Stimulated activated CD4-positive, alpha-beta T cell treated with anti-CD3 and anti-CD28 coated beads, Interleukin-15, amount 100 ng/mL, for 1 hour (primary cell): ENCODE measurements at places on chromosomes 1 and 21.

GRCh38 chr1:51897699-51898031, 19.1 kb upstream of the NRDC start:
- no peak for DNase-seq

DNA sequence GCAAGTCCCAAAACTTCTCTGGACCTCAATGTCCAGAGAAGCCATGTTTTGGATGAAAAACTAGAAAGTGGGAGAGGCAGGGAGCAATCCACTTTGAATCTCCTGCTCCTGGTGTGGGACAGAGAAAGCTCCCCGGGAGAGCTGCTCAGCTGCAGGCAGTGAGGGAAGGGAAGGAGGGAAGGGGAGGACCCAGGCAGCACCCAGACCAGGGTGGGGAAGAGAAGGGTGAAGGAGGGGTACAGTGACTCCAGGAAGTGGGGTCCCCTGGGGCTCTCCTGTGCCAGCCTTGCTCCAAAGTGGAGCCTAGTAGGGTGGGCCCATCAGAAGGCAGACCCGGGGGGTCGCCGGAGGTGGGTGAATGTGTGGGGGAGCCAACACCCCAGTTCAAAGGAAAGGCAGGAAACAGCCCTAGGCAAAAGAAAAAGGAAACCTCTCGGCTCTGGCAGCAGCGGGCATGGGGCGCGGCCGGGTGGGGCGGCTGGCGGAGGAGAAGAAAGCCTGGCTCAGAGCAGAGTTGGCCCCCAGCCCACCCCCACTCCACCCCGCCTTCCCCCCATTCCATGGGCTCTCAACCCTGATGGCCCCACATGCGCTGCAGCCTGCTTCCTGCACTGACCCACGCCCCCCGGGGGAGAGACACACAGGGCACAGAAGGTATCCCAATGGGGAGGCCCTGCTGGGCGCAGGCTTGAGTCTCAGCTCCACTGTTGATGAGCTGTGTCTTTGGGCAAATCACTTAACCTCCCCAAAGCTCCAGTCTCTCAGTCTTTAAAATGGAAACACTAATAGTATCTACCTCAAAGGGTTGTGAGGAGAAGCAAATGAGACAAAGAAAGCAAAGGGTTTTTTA, 5.7 kb downstream of the LGR6 start:
- DNase-seq: no peak

DNA sequence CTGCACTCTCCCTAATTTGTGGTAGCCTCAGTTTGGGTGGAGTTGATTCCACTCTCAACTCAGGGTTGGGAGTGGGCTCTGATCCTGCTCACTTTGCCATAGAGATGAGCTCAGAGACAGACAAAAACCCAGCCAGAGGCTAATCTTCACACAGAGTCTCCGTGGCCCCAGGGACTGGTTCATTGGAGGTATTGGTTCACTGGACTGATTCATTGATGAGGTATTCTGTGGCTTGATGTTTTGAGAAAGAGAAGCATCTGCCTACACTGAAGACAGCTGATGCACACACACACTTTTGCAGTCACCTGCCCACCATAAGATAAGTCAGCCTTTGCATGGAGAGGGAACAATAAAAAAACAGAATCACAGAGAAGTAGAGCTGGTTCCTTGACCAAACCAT, 183.8 kb downstream of the AJAP1 start:
- DNase-seq: no peak

DNA sequence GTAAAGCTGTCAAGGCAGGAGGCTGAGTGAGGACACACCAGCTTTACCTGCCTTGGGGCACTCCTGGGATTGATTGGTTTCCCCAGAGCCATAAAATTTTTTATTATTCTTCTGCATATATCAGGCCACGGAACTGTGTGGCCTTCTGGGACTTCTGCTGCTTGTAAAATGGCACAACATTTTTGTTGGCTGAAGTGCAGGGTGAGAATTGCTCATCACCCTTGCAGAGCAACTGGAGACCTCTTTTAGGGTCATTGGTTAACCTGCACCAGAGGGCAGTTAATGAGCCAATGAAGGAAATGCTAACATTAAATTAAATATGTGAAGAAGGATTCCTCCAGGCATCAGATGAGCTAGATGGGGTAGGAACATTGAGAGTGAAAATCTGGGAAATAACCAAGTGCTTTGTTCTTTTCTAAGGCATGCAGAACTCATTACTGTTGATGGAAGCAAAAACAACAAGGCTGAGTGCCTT, 87.7 kb downstream of the LTN1 start:
- DNase-seq: no peak

DNA sequence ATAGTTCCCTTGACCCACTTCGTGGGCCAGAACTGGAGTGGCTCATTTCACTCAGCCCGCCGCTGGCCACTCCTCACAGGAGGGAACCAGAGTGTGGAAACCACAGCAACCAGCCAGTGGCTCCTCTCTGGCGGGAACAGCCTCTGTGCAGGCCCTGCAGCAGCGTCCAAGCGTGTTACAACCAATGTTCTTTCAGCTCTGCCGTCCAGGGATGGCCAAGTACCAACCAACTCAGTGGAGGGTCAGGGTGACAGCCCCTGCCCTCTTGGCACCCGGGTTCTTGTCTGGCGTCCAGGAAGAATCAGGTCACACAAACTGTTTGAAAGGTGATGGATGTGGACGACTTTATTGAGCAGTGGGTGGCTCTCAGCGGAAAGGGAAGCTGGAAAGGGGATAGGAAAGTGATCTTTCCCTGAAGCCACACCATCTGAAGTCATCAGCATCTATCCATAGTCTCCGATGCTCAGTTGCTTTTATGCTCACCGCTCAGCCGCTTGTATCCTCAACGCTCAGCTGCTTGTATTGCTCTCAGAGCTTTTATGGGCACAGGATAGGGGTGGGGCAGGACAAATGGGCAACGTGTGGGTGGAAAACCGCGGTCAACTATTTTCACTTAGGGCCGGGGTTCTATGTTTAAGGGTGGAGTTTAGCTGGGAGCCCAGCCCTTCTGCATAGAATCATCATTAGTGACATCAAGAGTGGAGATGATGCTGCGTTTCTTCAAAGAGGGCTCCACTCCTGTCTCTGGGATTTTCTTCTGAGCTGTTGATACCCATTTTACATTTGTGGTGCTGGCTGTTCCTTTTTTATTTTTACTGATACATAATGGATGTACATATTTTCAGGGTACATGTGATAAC, 250.2 kb downstream of the RRAGC start:
- DNase-seq: no peak

DNA sequence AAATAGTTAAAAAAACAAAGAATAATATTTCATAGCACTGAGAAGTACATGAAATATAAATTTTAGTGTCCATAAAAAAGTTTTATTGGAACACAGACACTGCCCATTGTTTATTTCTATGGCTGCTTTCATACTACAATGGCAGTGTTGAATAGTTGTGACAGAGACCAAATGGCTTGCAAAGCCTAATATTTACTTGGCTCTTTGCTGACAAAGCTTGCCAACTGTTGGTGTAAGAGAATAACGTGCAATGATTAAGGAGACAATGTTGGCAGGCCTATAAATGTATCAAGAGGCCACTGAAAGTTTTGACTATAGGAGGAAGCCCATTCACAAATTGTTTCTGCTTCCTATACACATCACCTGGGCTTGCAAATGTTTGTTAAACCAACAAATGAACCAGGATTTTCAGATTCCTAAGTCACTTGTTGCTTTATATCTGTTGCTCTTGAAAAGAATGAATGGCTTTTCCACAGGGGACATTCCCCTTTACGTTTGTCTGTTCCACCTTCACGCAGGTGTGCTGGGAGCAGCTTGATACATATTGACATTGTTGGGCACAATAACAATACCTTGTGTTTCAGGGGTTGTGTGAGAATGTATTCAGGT, 5.5 kb upstream of the ST6GALNAC3 start:
- no peak for DNase-seq

- DNase-seq: no peak
Measured at GRCh38 chr1:42358791-42359190, 21.8 kb upstream of the RIMKLA start.

DNA sequence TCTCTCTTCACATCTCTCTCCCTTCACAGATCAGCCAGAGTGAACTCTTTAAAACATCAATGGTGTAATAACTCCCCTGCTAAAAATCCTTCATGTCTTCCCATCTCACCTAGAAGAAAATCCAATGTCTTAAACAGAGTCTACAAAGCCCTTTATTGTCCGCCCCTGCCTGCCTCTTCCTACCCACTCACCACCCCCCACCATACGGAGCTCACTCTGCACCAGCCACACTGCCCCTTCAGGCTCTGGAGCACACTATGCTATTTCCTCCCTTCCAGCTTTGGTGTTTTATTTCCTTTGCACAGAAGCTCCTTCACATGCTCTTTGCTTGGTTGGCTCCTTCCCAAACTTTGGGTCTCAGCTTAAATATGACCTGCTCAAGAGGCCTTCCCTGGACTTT, 10.2 kb downstream of the CAMK1G start:
- DNase-seq: no peak

DNA sequence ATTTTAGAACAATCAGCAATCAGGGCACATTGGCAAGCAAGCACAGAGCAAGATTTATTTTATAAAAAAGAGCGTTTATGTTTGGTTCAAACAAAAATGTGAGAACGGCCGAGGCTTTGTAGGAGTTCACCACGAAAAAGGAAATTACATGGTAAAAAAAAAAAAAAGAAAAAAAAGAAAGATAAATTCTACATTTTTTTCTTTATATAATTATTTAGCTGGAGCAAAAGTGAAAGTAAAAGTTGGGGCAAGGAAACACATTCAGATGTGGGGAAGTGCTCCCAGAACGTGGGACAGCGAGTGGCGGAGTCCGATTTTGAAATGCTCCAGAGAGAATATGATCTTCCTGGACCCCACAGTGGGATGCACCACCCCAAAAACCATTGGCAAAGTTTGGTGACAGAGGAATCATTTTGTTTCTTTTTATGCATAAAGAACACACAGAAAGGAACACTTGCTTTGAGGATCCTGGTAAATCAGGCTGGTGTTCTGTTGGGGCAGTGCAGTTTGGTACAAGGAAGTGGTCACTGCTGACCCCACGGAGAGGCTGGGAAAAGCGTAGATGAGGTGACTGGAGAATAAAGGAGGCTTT, 16.3 kb upstream of the ATP5PO start:
- DNase-seq: no peak

- no peak for DNase-seq
Measured at GRCh38 chr1:155698382-155699038, 9.6 kb downstream of the DAP3 start.

GRCh38 chr1:70140894-70141293, 64.5 kb downstream of the LRRC40 start:
- no peak for DNase-seq

DNA sequence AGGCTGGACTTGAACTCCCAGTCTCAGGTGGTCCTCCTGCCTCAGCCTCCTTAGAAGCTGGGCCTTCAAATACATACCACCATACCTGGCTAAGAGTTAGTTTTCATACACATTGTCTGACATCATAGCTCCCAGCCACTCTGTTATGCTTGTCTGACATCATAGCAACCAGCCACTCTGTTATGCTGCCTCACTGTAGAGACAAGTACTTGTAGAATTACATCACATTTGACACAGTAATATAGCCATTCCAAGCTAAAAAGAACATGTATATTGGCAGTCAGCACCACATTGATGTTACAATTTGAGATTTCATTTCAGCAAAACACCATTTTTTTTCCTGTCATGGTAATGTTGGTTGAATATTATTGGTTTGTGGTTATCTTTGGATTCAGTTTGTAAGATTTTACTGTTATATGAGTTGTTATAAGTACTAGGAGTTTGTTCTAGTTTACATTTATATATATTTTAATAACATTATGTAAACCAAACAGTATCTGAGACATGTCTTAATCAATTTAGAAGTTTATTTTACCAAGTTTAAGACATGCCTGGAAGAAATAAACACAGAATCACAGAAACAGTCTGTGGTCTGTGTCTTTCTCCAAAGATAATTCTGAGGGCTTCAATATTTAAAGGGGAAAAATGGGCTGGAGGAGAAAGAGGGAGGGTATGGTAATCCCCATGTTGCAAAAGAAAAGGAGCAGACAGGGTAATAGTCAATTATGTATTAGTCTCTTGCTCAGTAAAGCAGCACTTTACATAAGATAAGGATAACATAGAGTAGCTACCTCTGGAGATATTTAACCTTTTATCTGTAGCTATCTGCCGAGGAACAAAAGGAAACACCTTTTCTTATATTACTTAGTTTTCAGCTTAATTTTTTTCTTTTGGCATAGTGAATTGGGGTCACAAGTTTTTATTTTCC, 43.0 kb downstream of the XPR1 start:
- DNase-seq: no peak

DNA sequence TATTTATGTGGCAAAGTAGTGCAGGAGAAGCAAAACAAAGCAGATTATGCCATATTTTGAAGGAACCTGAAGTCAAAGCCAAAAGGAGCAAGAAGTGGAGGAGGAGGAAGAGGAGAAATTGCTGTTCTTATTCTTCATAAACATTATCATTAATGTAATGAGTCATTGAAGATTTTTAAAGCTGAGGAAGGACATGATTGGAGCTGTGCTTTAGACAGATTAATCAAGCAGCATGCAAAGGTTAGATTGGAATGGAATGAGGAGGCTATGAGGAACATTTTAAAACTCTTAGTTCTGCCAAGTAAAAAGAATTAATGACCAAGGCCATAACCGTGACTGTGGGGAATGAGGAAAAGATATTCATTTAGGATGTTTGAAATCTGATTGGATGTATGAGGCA, 33.0 kb upstream of the HSD17B7 start:
- DNase-seq: no peak

GRCh38 chr1:196459383-196459782, 148.9 kb downstream of the KCNT2 start:
- no peak for DNase-seq
